ENCODE measurements at places on chromosomes 6 and 20.

GRCh38 chr6:44906761-44907160, 421.4 kb upstream of the RUNX2 start:
- no peak for DNase-seq

DNA sequence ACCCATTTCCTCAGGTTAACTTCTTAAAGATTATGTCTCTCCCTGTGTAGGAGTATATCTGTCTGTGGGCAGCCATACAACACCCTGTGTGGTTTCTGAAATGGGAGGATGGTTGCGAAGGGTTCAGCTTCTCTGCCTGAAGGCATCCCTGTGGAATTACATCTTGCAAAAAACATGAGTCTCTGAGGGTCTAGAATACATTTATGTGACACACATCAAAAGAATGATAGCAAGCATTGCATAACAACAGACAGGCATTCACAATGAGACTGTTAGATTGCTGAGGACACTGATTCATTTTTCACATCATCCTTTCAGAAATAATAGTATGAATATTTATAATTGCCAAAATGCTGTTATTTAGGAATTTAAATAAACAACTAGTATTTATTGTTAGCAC, 670.9 kb downstream of the HTR1B start:
- DNase-seq, result no peak

- no peak for DNase-seq
Observed at GRCh38 chr6:135322427-135323201, 141.5 kb downstream of the MYB start.

- DNase-seq, result no peak
Observed at GRCh38 chr6:125022391-125022989, 60.3 kb downstream of the RNF217 start.

DNA sequence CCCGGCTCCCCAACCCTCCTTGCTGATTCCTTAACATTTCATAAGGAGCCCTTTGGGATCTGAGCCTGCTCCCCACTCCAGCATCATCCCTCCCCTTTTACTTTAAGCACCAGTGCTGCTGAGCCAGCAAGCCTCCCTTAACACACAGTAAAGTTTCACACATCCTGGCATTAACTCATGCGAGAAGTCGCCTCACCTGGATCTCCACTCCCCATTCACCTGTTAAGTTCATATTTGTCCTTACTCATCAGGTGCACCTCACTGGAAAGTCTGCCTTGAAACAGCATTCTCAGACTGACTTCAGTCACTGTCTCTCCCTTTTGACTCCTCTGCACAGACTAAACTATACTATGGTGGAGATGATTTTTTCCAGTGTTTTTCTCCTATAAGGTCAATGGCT, 47.8 kb upstream of the MAP7 start:
- no peak for DNase-seq

GRCh38 chr20:16363506-16364319, 209.5 kb downstream of the KIF16B start:
- DNase-seq, result no peak

DNA sequence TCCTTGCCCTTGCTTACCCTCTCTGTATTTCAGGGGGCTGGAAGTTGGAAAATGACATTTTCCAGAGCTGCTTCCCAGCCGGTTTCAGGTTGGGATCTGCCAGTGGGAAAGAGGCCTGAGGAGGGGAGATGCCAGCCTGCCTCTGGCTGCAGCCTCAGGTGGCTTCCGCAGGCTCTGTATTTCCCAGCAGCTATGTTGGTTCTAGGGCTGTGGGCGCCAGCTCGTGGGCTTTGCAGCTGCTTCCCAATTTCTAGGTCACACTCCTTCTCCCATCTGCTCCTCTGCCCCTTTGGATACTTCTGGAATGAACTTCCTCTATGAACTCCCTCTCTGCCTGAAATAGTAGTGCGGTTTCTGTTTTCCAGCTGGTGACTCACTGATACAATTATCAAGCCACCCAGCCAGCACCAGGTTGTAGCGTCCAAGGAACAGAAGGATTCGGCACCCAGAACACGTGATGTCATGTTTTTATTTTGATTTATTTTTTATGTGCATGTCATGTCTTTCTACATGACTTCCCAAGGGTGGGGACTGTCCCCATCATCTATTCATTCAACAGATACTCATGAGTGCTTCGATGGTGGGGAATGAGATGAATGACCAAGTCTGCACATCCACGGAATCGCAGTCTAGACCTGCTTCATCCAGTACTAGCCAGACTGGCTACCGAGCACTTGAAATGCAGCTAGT, 38.0 kb downstream of the TGM2 start:
- DNase-seq, result peak; percentile 9

DNA sequence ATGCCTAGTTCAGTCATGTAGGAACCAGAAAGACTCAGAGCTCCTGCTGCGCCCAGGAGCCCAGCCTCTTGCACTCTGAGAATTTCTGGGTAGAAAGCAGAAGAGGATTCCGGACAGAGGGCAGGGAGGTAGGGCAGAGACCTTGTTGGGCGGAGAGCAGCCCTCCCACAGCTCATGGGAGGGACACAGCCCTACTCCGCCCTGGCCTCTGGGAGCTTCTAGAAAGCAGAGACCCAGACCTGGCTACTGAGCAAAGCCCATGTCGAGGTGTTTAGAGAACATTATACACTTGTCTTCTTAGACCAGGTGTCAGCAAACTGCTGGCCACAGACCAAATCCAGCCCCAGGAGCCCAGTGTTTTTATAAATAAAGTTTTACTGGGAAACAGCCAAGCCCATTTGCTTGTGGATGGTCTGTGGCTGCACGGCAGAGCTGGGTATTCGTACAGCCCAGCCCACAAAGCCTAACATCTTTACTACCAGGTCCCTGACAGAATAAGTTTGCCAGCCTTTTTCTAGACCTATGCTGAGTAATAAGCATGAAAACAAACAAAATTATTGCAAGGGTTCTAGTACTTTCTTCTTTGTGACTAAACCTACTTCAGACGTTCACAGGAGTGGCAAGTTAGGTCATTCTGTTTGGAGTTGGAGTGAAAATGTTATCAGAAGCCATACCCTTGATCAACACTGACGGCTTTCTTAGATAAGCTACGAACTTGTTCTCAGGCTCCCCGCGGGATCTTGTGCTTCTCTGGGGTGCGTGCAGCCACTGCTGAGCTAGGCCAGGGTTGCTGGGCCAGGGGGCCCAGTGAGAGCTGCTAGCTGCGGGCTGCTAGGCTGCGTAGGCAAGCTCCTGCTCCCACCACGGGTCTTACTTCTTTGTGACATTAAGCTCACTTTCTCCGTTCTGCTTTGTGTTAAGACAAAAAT, 235.1 kb upstream of the FOXQ1 start:
- DNase-seq, result no peak

- no peak for DNase-seq
Observed at GRCh38 chr20:48962421-48962820, 40.9 kb downstream of the ARFGEF2 start.
